Cortex of kidney (tissue), 1 donor: ENCODE measurements at places on chromosomes 3 and 15.

GRCh38 chr15:49031804-49032203 is 14.4 kb downstream of the SECISBP2L start:
- DNase-seq = no peak

DNA sequence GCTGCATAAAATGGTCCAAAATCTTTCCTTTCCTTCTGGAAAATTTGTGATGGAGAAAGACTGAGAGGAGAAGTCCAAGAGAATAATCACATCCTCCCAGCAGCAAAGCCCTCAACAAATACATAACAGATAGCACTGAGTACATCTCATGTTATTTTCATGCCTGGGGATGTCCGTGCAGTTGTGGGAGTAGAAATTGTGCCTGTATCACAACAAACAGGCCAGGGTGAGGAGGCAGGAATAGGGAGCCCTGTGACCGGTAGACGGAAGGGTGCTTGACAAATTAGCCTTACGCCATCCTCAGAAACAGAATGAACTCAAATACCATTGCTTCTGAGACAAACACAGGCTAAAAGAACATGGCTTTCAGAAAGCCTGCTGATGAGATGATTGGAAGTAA is 333.2 kb upstream of the UMPS start:
- DNase-seq = no peak

DNA sequence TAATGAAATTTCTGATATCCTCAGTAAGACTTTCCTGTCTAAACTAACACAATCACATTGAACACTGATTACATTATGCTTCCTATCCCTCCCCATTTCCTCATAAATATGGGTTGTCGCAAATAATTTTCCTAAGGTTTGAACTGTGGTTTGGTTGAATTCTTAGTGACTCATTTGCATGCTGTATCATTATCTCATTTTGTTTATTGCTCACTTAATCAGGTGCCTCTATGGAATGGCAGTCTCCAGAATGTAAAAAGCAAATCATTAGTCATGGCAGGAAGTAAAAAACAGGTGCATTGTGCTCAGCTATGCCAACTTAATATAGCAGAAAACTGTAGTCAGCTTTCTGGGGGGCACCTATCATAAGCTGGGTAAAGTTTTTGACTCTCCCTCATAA is 216.0 kb upstream of the ZBTB20 start:
- no peak for DNase-seq

DNA sequence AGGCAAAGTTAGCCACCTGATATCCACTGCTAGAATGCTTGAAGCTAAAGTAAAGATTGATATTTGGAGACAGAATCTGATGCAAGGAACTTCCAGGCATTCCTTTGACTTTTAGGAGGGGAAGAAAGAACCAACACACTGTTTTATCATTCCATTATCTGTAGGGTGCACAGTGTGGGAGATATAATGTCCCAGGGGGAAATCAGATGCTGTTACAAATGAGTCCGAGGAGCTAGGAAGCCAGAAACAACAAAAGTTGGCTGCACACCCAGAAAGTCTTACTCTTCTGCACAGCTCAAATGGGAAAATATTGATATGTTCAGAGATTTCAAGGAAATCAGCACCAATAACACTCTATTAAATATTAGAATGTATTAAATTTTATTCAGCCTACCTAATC is 113.6 kb upstream of the ROBO1 start:
- no peak for DNase-seq

GRCh38 chr15:63503739-63504246 is 600 bp upstream of the USP3 start:
- DNase-seq = no peak

DNA sequence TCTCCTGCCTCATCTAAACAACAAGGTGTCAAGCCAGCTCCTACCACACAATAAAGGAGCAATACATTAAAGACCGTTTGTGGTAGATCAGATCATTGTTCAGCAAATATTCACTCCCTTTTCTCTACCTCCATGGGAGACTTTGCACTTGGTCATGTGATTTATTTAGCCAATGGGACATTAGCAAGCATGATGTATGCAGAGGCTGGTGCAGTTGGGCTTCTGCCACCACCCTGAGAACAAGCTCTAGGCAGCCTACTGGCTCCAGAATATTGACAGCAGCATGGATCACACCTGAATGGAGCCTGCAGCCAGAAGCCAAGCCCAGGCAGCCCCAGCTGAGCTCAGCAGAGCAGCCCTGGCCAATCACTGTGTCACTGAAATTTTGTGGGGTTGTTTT is 99.4 kb upstream of the UBE2E2 start:
- no peak for DNase-seq

- DNase-seq = no peak
Measured at GRCh38 chr3:42262525-42262924, 3.5 kb downstream of the CCK start.

DNA sequence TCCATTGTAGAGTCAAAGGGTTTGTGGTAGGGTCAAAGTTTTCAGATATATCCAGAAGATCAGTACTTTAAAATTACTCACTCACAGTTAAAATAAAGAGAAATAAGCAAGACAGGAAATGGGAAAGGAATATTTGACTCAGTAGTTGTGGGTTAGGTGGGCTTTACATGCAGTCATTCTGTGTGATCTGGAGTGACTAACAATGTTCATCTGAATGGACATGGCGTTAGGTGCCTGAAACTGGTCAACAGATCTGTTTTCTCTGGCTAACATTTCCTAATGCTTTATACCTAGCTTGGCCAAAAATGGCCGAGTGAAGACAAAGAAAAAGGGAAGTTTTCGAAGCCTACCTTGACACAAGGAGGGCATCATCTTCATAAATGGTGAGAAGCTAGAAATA is 133.4 kb upstream of the SATB1 start:
- DNase-seq = no peak

GRCh38 chr3:12506201-12506709 is 22.0 kb downstream of the TSEN2 start:
- no peak for DNase-seq

GRCh38 chr15:58203537-58203936 is 65.4 kb downstream of the AQP9 start:
- no peak for DNase-seq

DNA sequence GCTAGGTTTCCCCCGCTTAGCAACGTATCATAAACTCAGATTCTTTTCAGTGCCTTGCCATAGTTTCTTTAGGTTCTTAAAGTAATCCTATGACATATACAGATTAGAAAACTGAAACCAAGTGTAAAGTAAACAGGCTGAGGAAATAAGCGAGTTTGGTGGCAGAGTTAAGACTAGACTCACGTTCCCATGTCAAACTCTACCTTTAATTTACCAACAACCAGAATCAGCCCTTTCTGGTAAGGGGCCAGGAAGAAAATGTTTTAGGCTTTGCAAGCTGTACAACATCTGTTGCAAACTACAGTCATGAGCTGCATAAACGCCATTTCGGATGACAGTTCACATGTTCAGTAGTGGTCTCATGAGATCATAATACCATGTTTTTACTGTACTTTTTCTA is 128.0 kb upstream of the PRICKLE2 start:
- DNase-seq = no peak

GRCh38 chr15:79185199-79185598 is 94.6 kb upstream of the RASGRF1 start:
- DNase-seq = no peak

DNA sequence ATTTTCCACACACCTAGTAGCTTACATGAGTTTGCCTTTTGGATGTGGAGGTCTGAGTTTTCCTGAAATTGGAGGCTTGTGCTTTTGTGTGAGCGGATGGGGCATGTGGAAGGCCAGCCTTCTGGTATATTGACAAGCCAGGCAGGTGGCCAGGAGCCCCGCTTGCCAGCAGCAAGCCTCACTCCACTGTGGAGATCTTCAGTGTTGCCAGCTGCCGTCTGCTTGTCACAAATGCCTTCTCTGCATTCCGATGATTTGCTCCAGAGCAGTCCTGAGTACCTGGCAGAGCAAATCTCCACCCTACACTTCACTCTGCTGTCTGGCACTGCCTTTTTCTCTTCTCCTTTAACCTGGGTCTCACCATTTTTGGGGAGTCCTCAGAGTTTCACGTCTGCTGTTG is 29.1 kb upstream of the CHST2 start:
- DNase-seq = no peak

GRCh38 chr3:126706631-126707030 is 2.6 kb downstream of the CHCHD6 start:
- no peak for DNase-seq

GRCh38 chr3:186307594-186308221 is 54.3 kb downstream of the DGKG start:
- DNase-seq = no peak

DNA sequence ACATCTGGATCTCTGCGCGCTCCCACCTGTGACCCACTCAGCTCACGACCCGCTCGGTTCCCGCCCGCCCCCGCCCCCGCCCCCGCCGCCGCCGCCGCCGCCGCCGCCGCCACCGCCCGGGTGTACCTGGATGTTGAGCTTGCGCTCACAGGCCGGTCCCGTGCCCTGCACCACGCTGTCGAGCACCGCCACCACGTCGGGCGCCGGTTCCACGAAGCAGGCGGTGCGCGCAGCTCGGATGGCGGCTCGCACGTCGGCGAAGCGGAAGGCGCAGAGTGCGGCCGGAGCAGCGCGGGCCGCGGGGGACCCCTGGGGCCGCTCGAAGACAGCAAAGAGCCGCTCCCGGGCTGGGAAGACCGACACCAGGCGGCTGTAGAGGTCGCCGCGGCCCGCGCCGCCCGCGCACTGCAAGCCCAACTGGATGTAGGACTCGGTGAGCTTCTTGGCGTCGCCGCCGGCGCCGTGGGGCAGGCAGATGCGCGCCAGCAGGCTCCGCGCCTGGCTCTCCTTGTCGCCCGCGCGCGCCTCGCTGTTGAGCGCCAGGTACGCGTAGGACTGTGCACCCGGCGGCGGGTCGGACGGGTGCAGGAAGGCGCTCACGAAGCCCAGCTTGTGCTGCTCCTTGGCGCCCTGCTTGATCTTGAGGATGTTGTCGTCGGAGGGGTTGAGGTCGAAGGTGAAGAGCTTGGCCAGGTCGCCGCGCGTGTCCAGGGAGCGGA is 1.1 kb downstream of the PLXND1 start:
- no peak for DNase-seq

GRCh38 chr15:73210630-73211029 is 158.1 kb downstream of the HCN4 start:
- DNase-seq = no peak

- DNase-seq = no peak
Measured at GRCh38 chr3:105564546-105565288, 198.0 kb downstream of the ALCAM start.

DNA sequence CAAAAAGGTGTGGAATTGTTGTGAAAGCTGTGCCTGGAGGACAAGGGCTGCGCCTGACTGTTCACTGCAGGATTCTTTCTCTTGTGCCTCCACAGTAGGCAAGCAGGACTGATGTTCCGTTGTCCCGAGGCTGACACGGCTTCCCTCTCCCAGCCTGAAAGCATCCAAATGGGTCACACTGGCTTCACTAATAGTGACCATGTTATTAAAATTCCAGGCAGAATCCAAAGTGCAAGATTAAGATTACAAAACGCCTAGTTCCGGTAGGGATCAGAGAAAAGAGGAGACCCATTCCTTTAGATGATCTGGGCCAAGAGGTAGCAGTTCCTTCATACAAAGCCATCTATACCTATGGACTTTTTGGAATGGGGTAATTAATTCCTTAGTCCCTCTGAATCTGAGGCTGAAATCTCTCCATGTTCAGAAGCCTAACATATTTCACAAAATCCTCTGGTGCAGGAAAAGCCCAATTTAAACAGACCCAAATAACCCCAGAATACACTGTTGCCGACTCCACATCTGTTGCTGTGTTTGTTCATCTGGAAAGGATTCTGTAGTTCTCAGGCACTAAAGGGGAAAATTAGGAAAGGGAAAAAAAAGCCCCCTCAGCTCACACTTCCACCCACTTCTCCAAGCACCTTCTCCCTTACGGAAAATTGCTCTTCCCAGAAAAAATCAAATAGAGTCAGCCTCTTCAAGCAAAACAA is 145.9 kb downstream of the RORA start:
- no peak for DNase-seq
